ENCODE measurements at places on chromosomes 12 and 14.

- DNase-seq: no peak
Measured at GRCh38 chr14:64213086-64213485, 81.1 kb downstream of the ESR2 start.

- DNase-seq: no peak
Measured at GRCh38 chr12:64683816-64684543, 73.7 kb downstream of the RASSF3 start.

DNA sequence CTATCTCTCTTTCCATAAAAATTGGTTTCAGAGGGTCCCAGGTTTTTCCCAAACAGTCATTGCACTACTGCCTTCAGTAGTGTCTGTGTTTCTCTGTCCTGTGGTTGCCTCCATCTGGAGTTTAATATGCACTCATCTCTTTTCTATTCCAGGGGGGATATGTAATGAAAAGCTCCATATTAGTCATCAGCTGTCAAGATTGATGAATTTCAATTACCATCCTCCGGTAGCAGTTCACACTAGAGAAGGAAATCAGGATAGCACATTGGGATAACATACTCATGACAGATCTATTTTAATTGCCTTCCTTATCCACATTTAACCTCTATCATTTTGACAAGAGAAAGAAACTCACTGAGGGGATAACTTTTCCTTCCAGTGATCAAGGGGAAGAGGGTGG is 589.0 kb upstream of the SEL1L start:
- DNase-seq: no peak

DNA sequence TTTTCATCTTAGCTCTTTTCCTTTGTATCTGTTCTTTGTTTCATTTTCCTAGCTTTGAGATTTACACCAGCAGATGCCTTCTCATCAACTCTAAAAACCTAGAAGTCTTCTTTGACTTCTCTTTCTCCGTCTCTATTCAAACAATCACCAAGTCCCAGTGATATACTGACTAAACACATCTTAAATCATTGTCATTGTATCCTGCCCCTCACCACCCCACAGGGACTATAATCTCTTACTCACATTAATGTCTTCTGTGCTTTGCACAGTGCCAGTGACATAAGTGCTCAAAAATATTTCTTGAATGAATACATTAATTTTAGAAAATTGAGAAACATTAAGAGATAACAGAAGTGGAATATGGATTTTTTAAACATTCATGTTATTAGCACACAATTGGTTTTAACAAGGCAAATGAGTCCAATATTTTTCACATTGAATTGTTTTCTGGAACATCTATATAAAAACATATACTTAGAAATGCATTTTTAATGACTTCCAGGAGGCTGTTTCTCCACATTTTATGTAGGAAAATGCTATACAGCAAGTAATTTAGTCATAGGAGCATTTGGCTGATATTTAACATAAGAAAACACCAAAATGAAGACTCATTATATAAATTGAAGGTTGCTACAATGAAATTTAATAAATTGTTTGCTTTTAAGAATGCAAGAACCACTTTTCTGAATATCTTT is 472.8 kb upstream of the PRICKLE1 start:
- no peak for DNase-seq

GRCh38 chr12:110704750-110705149 is 15.8 kb upstream of the HVCN1 start:
- DNase-seq: no peak

- no peak for DNase-seq
Measured at GRCh38 chr14:86404989-86405649, 875.2 kb downstream of the FLRT2 start.

- no peak for DNase-seq
Measured at GRCh38 chr12:11765421-11765816, 115.9 kb downstream of the ETV6 start.

DNA sequence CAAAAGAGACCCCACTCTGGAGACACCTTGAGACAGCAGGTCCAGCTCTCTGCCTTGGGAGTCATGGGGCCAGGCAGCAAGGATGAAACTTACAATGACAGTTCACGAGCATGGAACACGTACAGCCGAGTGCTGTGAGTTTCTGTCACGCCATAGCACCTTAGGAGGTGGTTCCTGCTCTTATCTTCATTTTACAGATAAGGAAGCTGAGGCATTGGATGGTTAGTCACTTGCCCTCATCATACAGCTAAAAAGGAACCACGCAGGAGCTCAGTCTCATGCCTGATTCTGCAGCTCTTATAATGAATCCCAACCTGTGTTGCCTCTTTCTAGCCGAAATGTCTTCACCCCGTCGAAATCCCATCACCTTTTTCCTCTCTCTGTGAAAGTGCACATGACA is 39.9 kb downstream of the C14orf132 start:
- no peak for DNase-seq

DNA sequence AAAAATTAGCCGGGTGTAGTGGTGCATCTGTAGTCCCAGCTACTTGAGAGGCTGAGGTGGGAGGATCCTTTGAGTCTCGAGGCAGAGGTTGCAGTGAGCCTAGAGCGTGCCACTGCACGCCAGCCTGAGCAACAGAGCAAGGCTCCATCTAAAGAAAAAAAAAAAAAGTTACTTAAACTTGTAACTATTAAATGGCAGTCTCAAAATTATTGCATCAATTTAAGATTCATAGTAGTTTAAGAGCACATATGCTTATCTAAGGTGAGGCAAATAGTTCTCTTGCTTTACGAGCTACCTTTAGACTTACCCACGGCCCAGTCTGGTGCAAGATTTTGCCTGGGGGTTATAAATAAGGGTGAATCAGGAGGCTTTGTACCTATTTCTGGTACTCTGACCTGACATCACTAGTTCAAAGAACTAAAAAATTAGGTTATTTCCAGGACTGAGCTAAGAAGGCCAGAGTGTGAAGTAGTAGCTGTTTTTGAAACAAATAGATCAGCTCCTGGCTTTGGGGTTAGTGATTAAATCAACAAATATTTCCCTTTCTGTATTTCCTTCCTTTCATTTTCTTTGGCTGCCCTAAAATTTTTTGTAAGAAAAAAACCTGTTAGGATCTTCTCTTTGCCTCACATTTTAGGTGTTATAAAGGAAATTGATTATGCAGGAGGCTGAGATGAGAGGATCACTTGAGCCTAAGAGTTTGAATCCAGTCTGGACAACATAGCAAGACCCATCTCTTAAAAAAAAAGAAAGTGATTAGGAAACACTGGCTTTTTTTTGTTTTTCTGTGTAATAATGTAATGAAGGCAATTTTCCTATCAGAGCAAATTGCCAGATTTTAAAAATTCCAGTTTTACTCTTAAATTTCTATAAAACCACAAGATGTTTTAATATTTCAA is 3.6 kb downstream of the MGAT2 start:
- no peak for DNase-seq

- no peak for DNase-seq
Measured at GRCh38 chr12:14768823-14769405, 34.4 kb downstream of the WBP11 start.

DNA sequence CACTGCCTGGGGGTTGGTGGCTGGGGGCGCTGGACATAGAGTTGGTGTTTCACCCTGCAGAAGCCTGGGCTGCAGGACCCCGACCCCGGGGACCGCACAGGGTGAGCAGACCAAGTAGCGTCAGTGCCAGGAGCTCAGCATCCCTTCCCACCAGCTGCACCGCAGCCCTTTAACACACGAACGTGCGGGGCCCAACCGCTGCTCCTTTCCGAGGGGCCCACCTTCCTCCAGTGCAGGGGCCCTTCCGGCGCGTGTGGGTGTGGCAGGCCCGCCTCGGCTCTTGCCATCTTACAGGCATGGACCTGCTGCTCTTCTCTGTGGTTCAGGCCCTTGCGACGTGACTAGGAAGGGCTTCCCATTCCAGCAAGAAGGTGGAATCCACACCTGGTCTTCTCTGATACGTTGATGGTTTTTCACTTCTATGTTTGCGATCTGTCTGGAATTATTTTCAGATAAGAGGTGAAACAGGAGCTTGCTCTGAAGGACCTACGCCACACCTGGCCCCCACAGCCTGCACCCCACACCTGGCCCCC is 47.8 kb downstream of the LRCOL1 start:
- no peak for DNase-seq

DNA sequence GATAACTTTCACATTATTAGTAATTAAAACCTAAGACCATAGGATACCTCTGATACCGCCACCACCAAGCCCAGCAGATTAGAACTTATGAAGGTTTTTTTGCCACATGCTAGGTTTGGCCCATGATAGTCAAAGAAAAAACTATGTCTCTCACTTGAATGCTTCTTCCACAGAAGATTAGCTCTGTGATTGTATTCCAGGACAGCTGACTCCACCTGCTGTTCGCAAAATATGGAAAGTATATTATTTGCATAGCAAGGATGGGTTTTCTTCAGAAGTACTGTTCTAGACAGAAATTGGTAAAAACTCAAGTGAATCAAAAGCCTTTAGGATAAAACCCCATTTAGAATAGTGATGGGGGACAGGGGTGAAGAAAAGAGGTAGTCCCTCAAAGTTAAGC is 42.2 kb downstream of the PPFIBP1 start:
- no peak for DNase-seq

- no peak for DNase-seq
Measured at GRCh38 chr12:53935383-53936341, 3.0 kb upstream of the HOXC13 start.

GRCh38 chr14:74245292-74245691 is 6.0 kb downstream of the VSX2 start:
- no peak for DNase-seq

DNA sequence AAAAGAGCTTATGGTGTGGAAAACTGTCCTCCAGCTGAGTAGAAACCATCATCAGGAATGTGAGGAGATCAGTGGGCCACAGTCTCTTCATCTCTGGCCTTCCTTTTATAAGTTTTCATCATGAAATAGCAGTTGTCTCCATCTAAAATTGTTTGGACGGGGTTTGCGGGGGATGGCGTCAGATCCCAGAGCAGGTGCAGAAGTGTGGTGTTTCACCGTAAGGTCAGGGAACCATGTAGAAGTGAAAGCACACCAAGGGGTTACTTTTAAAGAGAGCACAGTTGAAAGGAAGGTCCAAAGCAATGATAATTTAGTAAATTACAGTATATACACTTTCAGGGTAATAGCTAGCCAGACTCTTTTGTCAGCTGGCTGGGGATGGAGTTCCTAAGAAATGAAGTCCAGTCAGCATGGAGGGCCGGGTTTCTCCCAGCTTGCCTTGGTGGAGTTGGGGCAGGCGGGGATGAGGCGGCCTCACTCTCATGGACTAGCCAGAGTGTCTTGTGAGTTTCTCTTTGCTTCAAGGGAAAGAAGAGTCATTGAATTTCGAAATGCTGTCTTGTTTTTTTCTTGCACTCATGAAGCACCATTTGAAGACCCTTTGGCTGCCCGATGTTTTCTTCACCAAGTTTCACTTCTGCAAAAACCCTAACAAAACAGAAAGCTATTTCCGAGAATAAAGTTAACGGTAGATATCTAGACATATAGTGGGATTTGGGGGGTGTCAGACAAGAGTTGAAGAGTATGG is 100.6 kb downstream of the ETV6 start:
- no peak for DNase-seq

- no peak for DNase-seq
Measured at GRCh38 chr12:85843606-85844310, 7.5 kb upstream of the RASSF9 start.

DNA sequence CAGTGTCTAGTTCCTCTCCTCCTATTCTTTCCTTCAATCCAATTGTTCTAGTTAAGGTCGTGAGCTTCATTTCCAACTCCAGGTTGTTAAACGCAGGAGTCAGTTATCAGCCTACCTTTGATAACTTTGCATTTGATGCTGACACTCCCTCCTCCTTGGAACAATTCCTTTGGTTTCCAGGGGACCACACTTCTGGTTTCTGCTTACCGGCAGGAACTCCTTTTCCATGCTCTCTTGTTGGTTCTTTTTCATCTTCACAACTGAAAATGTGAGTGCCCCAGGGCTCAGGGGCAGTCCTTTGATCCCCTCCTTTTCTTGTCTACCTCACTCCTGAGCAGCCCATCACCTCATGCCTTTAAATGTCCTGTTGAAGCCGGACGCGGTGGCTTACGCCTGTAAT is 5.0 kb downstream of the EEF1AKMT3 start:
- DNase-seq: no peak

DNA sequence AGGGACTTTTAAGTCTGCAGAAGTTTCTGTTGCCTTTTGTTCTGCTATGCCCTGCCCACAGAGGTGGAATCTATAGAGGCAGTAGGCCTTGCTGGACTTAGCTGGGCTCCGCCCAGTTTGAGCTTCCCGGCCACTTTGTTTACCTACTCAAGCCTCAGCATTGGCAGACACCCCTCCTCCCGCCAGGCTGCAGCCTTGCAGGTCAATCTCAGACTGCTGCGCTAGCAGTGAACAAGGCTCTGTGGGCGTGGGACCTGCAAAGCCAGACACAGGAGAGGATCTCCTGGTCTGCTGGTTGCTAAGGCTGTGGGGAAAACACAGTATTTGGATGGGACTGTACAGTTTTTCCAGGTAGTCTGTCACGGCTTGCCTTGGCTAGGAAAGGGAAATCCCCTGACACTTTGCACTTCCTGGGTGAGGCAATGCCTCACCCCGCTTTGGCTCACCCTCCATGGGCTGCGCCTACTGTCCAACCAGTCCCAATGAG is 43.7 kb downstream of the CCDC59 start:
- DNase-seq: no peak

- DNase-seq: no peak
Measured at GRCh38 chr12:100591979-100592378, 18.5 kb downstream of the GAS2L3 start.

DNA sequence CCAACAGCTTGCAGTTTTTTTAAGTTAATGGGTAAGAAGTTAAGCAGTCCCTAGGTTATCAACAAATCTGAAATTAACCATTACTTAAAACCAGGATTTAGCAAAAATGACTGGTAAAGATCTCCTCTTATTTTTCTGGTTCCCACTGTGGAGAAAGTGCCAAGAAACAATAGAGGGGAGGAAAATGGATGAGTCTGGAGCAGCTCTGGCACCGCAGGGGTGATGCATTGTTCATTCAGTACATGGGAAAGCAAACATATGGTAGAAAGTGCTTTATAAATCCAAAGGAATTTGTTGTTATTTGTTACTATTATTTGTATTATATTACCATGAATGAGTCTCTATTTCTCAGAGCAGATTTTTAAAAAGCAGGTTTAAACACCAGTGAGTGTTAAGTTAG is 92.2 kb downstream of the DYRK2 start:
- no peak for DNase-seq

DNA sequence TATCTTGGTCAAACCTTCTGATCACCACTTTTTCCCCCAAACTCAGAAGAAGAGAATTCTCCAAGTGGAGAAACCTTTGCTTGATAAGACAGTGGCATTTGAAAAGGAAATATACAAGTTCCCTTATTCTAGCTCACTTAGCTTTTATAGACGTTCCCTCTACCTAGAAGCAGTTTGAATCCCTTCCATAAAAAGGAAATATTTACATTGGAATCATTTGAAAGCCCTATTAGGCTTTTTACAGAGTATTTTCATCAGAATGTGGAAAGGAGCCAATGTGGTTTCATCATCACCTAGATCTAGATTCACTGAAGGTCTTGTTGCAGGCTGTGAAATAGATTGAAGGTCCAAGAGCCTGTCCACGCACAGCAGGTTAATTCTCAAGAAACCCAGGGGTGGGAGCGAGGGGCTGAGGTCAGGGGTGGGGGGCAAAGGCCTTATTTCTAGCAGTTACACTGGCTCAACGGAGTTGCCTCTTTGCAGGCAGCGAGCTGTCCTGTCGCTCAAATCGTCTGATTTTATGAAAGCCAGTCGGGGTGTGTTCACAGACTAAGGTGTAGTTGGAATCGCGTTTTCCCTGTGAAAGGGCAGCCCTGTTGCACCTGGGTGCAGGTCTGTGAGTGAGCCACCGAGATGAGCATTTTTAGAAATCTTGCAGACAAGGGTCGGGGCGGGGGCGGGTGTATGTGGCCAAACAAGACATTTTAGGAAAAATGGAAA is 45.6 kb downstream of the AACS start:
- peak; percentile 53 for DNase-seq

Data from AG04450 (cell line).